ENCODE measurements at places on chromosomes 13 and 19.

DNA sequence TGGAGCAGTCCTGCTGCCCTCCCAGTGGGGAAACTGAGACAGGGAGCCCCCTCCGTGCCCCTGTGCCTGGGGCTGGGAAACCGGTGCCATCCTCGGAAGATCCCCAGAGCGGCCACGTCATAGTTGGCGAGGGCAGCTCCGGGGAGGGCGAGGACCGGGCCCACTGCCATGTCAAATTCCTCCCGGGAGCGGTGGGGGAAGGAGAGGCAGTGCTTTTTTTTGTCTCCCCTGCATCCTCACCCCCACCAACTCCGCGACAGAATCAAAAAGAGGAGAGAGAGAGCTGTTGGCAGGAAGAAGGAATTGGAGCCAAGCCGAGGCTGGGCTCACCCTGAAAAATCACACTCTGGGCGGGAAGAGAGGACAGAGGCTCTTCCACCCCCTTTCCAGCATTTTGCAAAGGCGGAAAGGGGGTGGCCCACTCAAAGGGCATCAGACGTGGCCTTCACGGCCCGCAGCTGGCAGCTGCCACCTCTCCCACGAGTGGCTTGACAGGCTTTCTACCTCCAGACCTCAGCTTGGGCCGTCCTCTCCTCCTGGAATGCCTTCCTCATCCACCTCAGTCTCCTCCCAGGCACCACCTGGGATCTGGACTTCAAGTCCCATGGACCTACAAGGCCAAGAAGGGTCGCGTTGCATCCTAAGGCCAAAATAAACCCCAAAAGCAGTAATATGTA lies 19.6 kb upstream of the NFIC start:
- no peak for DNase-seq

DNA sequence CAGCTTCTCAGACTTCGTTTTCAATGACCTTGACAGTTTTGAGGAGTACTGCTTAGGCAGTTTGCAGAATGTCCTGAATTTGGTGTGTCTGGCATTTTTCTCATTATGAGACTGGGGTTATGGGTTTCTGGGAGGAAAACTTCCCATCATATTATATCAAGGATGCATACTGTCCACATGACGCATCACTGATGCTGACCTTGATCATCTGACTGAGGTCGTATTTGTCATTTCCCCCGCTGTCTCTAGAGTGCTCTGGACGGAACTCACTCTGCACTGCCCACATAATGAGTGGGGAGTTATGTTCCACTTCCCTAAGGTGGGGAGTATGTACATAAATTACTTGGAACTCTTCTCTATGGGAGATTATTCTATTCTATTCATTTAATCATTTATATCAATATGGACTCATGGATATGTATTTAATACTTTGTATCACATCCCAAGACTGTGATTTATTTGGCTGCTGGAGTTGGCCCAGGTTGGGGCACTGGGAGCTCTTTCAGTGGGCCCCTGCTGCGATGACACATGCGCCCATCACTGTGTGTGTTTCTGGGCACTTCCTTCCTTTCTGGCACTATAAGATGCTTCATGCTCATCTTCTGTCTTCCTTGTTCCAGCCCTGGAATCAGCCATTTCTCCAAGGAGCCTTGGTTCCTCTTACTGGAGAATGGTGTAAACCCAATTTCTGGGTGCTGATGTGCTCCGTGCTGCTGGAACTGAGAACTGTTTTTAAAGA lies 138.6 kb downstream of the MIPEP start:
- no peak for DNase-seq

- DNase-seq = no peak
Measured at GRCh38 chr13:101942535-101943157, 459.2 kb downstream of the FGF14 start.

- no peak for DNase-seq
Measured at GRCh38 chr19:29817316-29817715, 5.5 kb downstream of the CCNE1 start.

DNA sequence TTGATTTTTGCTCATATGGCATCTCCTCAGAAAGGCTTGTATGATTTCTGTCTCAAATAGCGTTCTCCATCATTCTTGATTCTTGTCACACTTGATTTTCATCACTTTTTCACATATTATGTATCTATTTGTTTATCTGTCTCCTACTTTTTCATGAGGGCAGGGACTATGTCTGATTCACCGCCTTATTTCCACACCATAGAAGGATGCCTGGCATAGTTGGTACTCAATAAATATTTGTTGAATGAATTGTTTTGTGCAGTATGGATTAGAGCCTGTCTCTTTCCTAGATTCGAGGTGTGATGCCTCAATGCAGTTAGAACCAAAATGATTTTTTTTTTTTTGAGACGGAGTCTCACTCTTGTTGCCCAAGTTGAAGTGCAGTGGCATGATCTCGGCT lies 12.1 kb downstream of the SAE1 start:
- no peak for DNase-seq

DNA sequence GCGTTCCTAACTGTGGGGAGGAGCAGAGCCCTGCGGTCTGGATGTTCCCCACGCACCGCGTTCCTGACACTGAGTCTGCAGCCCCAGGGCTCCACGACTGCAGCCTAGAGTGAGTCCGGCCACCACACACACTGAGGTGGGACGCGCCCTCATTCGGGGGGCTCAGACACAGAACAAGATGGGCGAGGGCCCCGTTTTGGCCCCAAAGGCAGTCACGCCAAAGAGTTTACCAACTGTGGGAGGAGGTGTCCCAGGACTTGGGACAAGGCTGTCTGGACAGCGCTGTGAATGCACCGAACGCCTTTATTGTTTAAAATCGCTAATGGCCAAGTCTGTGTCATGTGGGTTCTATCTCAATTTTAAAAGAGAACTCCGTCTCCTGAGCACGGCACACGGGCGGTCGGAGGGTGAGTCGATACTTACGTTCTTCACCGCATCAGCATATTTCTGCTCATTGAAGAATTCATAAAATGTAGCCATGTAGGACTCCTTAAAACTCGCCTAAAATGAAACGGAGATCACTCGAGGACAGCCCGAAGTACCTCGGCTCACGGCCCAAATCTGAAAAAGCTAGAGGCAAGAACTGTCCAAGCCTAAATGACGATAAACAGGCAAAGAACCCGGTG lies 35.2 kb upstream of the C13orf46 start:
- DNase-seq = no peak

DNA sequence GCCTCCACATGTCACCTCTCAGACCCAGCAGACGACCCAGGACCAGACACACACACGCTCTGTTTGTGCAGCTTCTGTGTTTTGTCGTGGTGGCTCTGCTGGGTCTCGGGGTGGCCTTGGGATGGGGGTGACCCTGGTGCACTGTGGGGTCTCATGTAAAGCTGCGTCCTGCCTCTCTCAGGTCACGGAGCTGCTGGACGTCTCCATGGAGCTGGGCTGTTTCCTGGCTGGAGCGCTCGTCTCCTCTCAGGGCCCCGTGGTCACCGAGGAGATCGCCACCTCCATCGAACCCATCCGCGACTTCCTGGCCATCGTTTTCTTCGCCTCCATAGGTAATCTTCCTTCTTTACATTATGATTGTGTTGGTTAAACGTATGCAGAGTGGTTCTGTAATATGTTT lies 45.4 kb upstream of the TFDP1 start:
- no peak for DNase-seq

DNA sequence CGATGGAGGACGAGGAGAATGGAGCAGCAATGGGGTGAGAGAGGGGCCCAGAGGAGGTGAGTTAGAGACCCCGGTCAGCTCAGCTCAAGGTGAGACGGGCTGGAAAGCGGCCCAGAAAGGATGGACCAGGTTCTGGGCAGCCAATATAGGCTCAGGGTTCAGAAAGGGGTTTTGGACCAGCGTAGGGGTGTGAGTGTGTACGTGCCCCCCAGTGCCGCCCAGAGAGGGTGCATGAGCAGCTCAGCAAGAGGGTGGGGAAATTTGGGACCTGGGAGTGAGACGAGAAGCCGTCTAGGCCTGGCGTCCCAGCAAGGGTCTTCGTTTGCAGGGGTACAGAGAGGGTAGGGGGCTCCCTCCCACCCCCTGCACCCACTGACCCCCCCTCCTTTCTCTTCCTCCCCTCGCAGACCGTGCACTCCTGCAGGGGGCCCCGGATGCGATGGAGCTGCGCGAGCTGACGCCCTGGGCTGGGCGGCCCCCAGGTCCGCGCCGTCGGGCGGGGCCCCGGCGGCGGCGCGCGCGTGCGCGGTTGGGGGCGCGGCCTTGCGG lies 12.1 kb downstream of the FUT6 start:
- no peak for DNase-seq

GRCh38 chr19:6458695-6459261 lies 814 bp downstream of the SLC25A23 start:
- no peak for DNase-seq

GRCh38 chr19:2483484-2484151 lies 7.7 kb downstream of the GADD45B start:
- DNase-seq = no peak

DNA sequence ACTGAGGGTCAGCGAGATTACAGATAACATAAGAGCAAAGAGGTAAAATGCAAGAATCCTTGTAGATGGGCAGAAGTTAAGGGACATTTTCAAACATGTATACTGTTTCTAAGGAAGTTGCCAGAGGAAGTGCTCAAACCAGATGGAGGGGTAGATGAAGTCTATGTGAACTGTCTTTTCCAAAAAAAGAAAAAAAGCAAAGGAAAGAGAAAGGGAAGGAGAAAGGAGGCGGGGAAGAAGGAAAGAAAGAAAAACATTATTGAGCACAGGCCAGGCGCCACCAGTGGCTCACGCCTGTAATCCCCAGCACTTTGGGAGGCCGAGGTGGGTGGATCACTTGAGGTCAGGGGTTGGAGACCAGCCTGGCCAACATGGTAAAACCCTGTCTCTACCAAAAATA lies 5.3 kb downstream of the DMAC2 start:
- DNase-seq = no peak

DNA sequence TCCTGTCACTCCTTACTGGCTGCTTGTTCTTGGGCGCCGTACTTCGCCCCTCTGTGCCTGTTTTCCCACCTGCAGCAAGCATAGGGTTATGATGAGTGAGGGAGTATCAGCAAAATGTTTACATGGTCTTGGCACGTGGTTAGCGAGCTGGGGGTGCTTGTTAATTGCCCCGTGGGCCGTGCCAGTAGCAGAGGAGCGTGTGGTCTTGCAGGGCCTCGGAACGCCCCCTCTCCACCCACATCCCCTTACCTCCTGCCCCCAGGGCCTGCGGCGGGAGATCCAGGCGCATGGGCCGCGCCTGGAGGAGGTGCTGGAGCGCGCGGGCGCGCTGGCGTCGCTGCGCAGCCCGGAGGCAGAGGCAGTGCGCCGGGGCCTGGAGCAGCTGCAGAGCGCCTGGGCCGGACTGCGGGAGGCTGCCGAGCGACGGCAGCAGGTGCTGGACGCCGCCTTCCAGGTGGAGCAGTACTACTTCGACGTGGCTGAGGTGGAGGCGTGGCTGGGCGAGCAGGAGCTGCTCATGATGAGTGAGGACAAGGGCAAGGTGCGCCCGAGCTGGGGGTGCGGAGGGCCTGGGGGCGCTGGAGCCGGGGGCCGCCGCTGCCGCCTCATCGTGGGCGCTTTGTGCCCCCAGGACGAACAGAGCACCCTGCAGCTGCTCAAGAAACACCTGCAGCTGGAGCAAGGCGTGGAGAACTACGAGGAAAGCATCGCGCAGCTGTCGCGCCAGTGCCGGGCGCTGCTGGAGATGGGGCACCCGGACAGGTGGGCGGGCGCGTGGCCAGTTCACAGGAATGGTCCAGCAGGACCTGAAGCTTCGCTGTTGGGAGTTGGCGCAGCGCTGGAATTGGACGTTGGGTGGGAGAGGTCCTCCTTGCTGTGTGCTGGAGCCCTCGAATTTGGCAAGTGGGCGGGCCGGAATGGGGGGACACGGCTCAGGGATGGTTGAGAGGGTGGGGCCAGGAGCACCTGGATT lies 22.5 kb upstream of the SHKBP1 start:
- no peak for DNase-seq

DNA sequence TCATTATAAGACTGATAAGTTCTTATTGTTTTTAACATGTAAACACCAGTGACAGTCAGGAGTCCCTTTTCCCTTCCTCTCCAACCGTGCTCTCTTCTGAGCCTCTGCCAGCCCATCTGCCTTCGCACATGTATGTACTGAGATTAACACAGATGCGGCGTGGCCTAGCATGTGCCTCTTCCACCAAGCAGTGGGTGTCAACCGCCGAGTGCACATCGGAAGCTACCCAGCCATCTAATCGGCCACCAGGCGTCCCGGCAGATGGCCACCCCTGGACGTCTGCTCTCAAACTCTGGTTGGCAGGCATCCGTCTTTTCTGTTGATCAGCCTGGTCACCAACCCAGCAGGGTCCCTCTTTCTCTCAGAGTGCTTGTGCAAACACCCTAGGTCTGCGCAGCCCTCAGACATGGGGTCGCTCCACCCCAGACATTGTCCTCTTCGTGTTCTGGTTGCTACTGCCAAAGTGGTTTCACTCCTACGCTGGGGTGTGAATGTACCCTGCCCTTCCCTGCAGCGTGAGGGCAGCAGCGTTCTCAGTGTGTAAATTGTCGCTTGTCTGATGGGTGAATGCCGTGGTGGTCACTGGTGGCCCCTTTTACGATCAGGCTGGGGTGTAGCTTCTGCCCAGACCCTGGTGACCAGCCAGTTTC lies 57.7 kb upstream of the LDLR start:
- DNase-seq = no peak

DNA sequence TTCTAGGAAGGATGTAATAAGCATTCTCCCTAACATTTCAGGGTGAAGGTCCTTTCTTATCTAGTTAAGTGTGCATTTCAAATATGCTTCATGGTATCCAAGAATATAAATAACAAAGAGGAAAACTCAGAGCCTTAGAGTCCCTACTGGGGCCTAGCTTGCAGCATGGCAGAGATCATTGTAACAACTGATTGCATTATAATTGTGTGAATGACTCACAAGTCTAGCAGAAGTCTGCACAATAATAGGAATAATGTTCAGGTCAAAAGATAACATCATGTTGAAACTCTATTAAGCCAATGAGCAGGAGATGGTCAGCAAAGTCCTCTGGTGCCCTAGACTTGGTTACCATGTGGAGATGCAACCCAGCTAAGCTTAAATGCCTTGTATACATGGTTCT lies 3.4 kb downstream of the POSTN start:
- DNase-seq = no peak

- DNase-seq = no peak
Measured at GRCh38 chr19:5917431-5918107, 3.5 kb downstream of the CAPS start.

GRCh38 chr13:99005609-99006008 lies 27.7 kb upstream of the DOCK9 start:
- no peak for DNase-seq

DNA sequence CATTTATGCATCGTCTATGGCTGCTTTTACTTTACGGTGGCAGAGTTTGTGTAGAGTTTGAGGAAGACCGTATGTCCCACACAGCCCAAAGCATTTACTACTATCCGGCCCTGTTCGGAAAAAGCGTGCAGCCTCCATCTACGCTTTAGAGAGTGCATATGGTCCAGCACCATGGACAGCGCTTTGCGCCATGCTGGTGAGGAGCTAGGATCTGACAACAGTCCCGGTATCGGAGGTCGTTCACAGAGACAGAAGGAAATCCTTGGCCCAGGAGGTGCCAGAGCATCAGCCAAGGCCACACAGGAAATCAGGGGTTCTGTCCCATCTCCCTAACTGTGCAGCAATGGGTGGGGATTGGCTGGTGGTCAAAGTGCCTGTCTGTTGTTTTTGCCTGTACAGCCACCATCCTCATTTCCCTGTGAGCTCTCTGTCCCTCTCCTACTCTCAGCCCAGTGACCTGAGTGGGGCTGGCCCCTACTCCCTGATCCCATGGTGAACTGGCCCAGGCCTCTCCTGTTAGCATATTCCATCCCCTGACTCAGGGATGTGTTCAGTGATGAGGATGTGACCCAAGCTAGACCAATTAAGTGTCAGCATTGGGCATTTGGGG lies 16.2 kb upstream of the PRODH2 start:
- no peak for DNase-seq

Data from stimulated activated CD4-positive, alpha-beta T cell treated with anti-CD3 and anti-CD28 coated beads, Interleukin-15, amount 100 ng/mL, for 1 hour (primary cell).